ENCODE measurements at places on chromosomes 5 and 9.

- DNase-seq: no peak
Measured at GRCh38 chr5:36009698-36010097, 18.5 kb upstream of the UGT3A1 start.

DNA sequence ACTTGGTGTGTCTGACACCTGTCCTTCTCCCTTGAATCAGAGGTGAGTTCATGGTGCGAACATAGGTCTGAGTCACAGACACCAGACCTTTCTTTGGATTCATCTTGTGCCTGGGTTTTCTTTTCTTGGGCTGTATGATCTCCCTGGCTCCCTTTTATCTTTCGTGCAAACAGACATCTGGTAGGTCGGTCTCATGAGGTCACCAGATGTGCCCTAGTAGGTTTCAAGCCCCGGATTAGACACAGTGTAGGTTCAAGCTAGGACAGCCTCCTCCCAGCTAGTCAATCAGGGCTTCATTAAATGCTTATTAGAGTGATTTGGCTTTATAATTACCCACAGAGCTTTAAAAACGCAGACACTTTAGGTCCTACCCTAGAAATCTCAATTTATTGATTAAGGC, 106.0 kb upstream of the MYO10 start:
- no peak for DNase-seq

- no peak for DNase-seq
Measured at GRCh38 chr9:99172124-99173091, 49.3 kb downstream of the ALG2 start.

DNA sequence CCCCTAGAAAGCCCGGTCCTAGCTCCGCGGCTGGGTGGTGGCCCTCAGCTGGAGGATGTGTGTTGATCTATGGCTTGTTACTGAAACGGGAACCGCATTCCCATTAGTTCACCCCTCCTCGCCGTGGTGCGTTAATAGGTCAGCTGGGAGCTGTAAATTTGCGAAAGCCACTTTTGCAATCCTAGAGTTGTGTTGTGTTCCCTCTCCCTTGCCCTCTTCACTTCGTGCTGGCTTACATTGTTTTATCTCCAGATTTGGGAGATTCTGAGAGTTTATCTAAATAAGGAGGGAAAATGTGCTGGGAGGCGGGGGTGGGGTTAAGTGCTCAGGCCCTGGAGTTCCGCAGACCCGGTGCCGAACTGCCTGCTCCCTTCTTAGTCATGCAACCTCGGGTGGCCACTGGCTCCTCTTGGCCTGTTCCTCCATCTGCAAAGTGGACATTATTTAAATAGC, 62.8 kb downstream of the HMCN2 start:
- DNase-seq: no peak

DNA sequence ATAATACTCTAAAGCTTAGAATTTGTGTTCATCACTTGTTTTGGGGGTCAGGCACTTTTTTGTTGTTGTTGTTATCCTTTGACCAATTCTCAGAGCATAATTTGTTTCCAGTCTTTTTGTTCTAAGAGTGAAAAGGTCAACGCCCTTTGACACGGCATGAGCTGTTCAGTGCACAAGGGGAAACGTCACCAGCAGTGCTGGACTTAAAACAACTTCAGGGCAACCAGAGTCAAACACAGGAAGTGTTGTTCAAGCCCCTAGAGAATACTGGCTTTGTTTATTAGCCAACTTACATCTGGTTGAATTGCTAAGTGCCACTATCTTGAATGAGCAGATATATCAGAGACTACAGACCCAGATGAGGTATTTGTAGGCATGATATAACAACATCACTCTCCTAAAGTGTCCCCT, 368.9 kb downstream of the TMEM161B start:
- DNase-seq: no peak

GRCh38 chr5:5619546-5619945, 197.1 kb downstream of the ICE1 start:
- no peak for DNase-seq

GRCh38 chr9:70979966-70980365, 141.5 kb downstream of the TRPM3 start:
- DNase-seq: no peak

DNA sequence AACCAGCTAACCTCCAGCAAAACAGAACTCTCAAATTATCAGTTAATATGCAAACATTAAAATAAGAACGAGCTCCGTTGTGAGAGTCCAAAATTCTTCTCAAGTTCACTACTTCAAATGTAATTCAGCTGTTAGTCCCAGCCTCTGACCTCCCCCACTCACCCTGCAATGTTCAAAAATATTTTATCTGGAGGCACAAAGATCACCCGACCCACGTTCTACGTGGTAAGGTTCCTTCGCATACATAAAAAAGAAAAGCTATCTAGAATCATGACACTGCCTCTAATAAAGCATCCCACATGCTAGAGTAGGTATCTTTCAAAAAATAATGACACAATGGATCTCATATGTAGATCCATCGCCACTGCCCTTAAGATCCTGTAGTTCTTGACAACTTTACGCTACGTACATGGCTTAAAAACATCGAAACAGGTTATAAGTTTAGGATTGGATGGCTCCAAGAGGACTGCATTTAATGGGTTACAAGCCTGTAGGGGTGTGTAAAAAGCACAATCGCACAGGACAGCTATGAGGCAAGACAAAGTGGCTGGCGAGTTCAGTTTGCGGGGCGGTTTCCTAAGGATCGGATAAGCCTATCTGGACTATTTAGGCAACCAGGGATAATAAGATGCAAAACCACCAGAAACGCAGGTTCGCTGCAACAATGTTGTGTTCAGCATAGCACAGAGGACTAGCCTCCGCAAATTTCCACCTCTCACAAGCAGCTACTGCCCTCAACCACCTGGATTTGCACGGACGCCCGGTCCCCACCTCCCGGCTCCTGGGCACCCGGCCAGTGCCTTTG, 969 bp downstream of the CLK4 start:
- DNase-seq: no peak

- no peak for DNase-seq
Measured at GRCh38 chr5:38847559-38848347, 1.9 kb downstream of the OSMR start.

DNA sequence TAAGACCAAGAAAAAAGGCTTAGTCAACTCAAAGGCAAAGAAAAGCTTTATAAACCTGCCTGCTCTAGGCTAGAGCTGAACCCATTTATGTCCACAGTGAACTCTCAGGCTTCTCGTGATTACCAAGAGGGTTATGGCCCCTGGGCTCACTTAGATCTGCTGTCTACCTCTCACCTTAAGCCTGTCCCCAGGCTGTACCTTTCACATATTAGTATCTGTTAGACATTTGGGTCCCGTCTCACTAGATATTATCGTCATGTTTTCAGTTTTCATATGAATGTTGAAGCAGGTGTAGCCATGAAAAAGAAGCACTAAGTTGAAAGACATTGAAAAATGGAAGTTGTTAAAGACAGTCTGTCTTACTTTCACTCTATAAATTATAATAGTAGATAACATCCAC, 75.2 kb upstream of the COX7C start:
- no peak for DNase-seq

GRCh38 chr5:149403923-149404745, 25.0 kb upstream of the IL17B start:
- DNase-seq: no peak

DNA sequence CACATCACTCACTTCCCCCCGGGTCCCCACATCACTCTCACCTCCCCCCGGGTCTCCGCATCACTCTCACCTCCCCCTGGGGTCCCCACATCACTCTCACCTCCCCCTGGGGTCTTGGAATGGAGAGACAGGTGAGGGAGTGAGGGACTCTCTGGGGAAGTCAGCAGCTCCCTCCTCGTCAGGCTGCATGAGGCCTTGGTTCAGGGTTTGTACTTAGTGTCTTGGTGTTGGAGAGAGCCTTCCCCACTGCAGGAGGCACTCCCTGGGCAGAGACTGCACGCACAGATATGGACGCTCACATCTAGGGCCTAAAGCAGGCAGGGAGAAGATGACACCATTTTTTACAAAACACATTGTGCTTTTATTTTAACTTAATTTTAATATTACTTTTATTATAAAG, 56.5 kb upstream of the IRX4 start:
- DNase-seq: no peak

- DNase-seq: no peak
Measured at GRCh38 chr9:104386425-104387069, 117.5 kb upstream of the OR13F1 start.

DNA sequence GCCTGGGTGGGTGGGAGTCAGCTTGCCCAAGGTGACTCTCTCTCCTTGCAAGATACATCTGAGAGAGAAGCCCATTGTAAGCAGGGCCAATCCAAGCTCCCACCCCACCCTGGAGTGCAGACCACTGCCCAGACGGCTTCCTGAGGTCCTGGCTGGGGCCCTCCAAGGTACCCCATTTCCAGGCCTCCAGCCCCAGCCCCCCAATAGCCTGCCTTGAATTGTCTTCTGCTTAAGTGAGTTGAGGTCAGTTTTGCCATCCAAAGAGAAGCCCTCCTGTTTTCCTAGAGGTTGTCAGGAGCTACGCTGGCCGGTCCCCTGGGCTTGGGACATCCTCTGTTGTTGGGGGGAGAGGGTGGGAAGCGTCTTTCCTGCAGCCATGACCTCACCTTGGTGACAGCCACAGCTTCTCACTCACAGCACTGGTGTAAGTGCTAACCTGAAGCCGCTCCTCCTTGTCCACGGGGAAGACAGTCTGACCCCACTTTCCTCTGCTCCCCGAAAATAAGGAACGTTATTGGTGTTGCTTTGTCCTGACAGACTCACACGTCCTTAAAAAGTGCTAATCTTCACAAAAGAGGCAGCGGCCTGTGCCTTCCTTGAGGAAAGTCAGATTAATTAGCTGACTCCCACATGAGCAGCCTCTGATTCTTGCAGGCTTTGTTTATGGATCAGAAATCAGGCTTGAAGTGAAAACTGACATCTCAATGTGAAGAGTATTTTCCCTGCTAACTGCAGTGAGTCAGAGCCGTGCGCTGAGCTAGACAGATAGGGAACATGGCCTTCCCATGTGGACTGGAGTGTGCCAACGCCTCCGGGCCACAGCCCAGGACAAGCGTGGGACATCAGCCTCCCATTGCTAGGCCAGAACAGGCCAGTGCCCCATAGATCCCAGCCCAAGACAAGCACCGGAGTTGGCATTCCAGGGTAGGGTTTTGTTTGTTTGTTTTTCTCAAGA, 52.3 kb downstream of the ADAMTS2 start:
- DNase-seq: no peak

DNA sequence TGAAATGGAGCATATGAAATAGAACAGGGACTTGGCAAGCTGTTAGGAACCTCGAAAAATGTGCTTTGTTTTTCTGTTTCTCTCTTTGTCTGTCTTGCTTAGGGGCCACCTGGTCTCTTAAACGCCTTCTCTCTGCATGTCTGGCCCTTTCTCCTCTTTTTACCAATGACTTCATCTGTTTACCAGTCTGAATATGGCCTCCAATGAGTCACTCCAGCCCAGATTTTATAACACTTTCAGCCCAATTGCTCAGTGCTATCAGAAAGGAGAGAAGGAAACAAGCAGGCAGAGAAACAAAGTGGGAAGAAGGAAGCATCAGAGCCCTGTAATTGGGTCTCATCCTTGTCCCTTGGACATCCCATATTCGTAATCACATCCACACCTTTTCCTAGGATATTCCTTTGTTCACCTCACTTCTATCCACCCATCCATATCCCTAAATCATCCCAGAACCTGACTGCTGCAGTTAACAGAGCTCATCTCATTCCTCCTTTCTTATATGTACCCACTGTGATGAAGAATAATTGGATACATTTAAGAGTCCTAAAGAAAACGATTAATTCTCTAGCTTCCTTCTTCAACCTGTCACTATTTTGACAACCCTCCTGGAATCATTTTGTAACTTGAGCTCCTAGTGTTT, 151.8 kb upstream of the GPR151 start:
- DNase-seq: no peak

GRCh38 chr5:2699231-2699630, 52.2 kb downstream of the IRX2 start:
- no peak for DNase-seq

DNA sequence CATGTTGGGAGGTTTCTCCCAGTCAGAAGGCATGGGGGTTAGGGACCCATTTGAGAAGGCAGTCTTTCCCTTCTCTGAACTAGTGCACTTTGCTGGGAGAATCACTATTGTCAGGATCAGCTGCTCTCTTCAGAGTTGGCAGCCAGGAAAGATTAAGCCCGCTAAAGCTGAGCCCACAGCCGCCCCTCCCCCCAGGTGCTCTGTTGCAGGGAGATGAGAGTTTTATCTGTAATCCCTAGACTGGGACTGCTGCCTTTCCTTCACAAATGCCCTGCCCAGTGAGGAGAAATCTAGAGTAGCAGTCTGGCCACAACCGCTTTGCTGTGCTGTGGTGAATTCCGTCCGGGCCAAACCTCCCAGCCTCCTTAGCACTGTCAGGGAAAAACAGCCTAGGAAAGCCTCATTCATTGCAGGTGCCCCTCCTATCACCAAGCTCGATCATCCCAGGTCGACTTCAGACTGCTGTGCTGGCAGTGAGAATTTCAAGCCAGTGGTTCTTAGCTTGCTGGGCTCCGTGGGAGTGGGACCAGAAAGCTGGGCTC, 69.8 kb downstream of the CNTLN start:
- DNase-seq: no peak

DNA sequence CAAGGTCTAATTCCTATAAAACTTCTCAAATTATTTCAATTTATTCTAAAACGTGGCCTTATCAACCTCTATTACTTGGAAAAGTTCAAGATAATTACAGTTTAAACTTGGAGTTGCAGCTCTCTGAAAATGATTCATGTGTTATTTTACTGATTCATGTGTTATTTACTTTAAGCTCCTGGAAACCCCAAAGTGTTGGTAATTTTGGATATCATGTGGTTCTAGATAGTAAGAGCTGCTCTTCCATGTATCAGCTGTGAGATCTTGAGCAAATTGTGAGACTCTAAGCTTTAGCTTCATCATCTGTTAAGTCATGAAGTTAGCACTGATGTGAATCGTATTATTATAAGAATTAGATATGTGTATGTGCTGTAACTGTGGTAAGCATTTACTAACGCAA, 749.2 kb downstream of the TLE4 start:
- no peak for DNase-seq

DNA sequence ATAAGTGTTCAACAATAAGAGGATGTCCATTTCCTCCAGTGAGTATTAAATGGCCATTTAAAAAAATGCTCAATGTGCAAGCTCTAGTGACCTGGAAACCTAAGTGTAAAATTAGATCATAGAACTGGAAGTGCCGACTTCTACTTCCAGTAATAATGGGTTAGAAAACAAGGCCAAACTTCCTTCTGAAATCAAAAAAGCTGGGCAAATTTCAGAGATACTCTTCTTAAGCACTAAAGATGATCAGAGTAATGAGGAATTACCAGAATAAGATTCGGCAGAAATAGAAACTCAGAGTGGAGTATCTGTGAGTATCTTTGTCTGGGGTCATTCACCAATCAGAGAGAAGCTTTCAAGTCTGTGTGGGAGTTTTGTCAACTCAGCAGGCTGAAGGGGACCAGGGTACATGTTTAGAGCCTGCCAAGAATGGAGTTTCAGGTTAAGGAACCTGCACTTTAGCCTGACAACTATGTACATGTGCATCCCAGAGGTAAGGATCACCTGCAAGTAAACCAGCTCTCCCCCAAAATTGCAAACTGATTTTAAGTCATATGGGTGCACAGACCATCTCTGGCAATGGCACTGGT, 17.1 kb downstream of the FCN2 start:
- no peak for DNase-seq

DNA sequence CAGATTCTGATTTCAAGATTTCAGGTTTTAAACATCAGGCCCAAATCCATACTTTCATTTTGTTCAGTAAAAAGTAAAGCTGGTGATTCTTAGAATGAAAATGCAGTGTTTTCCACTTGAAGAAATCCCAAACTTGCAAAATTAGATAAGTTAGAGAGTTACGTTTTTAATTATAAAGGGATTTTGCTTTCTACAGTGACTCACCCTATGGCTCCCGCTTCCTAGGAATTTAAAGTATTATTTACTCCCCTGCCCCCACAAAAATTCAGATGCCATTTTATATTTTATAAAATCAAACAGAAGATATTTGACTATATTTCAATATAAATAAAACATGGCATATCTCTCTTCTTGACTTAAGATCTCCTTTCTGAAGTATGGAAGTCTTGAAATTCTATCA, 402.9 kb downstream of the ZSWIM6 start:
- DNase-seq: no peak
